ENCODE measurements at places on chromosomes 4 and X. TPM values are rescaled to one million over a fixed set of nuclear protein-coding genes. Genes with fewer than 3 reads are reported as not detected.

GRCh38 chrX:100600758-100601157 lies 16.0 kb downstream of the TNMD start:
- no peak for DNase-seq
- no peak overlapping the region for H3K4me3 ChIP-seq
- H3K36me3 ChIP-seq, result no peaks in the 10 kb centered on the region
- no peaks in the 10 kb centered on the region for H3K27me3 ChIP-seq
- no peak overlapping the region for H3K27ac ChIP-seq

GRCh38 chrX:45329217-45329616 lies 128.5 kb upstream of the DIPK2B start:
- H3K27me3 ChIP-seq, result no peaks in the 10 kb centered on the region
- no peaks in the 10 kb centered on the region for H3K36me3 ChIP-seq
- no peak overlapping the region for H3K4me3 ChIP-seq
- H3K4me1 ChIP-seq, result no peaks in the 10 kb centered on the region
- no peak overlapping the region for H3K27ac ChIP-seq

- no peak overlapping the region for H3K4me3 ChIP-seq
- DNase-seq, result no peak
- no peaks in the 10 kb centered on the region for H3K4me1 ChIP-seq
- H3K27me3 ChIP-seq, result no peaks in the 10 kb centered on the region
Observed at GRCh38 chr4:185317880-185318279, 77.8 kb downstream of the LRP2BP start.

DNA sequence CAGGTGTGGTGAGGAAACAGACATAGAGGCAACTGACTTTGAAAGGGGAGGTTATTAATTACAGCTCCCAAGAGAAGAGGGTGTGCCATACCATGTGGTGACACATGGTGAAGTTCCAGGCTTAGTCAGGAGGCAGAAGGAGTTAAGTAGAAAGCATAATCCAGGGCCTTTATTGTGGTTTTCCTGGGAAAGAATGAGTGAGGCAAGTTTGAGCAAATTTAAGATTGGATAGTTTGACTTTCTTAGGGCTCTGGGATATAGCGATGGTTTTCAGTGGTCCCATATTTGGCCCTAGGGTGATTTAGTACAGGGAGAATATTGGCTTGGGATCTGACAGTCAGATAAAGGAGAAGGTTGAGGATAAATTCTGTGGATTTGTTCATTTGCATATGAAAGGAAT lies 495.9 kb upstream of the FSTL5 start:
- no peak overlapping the region for H3K4me3 ChIP-seq
- H3K27me3 ChIP-seq, result no peaks in the 10 kb centered on the region
- H3K36me3 ChIP-seq, result no peaks in the 10 kb centered on the region

DNA sequence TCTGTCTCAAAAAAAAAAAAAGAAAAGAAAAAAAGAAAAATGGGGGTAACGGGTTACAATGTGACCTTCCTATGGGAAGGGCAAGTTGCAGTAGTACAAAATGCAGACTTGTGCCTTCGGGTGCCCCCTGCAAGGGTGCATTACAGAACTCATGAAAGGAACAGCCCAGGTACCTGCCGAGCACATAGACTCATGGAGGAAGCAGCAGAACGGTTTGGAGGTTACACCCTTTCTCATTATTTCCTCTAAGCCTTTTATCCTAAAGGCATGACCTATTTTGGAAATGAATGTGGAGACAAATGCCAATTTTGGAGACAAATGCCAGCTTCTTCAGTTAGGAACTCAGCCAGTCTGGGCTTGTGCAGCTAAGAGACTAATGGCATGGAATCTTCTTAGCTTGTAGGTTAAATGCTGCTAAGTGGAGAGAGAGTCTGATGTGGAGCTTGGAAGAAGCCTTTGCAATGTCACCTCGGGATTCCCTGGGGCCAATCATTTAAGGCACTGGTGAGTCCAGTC lies 44.1 kb upstream of the PRKX start:
- H3K27me3 ChIP-seq, result no peaks in the 10 kb centered on the region
- no peak overlapping the region for H3K27ac ChIP-seq
- H3K4me1 ChIP-seq, result no peaks in the 10 kb centered on the region
- no peak for DNase-seq
- no peaks in the 10 kb centered on the region for H3K36me3 ChIP-seq
- H3K4me3 ChIP-seq, result no peak overlapping the region

DNA sequence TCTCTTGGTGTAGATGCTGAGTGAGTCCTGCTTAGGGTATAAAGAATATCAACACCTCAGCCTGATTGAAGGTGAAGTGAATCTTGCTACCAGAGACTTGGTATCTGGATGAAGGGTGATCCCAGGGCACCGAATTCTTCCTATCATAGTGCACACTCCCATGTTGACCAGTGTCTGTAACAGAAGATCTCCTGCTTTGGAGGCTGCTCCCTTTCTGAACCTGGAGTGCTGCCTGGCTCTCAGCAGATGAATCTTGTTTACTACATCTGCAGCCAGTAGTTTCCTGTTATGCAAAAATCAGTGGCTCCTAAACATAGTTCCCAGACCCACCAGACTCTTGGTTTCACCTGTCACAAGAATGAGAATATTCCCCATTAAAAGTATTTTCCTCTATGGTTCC lies 191.7 kb upstream of the GK2 start:
- no peak overlapping the region for H3K27ac ChIP-seq
- H3K27me3 ChIP-seq, result no peaks in the 10 kb centered on the region
- H3K36me3 ChIP-seq, result no peaks in the 10 kb centered on the region
- no peak for DNase-seq
- no peak overlapping the region for H3K4me3 ChIP-seq

DNA sequence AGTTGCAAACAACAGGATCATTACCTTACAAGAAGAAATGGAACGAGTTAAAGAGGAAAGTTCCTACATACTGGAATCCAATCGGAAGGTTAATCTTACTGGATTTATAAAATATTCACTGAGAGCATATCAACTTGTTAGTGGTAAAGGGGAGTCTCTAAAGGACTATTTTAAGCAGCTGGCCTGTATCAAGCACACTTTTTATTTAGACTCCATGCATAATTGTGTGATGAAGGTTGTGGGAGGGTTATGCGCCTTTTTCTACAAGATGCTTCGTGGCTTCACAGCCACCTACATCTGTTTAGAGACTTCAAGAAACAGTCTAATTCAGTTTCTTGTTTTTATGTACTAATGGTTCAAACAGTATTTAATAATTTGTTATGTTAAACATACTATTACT lies 56.6 kb downstream of the GRSF1 start:
- H3K36me3 ChIP-seq, result peaks cover 33% of the 10 kb centered on the region
- no peak overlapping the region for H3K4me3 ChIP-seq
- H3K27ac ChIP-seq, result no peak overlapping the region
- DNase-seq, result no peak

DNA sequence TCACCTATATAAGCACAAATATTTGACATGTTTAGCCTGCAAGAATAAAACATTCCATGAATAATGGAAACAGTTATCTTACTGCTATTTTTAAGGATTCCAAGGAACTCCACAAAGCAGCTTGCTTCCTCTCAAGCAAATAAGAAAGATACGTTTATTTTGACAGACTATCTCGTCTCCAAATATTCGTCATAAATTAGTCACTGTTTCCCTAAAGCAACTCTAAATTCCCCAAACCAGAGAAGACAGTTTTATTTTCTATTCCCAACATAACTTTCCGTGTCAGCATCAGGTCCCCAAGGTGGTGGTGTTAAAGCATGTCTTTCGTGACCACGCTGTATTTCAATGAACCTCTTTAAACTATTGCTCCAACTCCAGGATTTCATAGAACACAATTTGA lies 24.3 kb upstream of the DKK2 start:
- no peaks in the 10 kb centered on the region for H3K4me1 ChIP-seq
- no peak overlapping the region for H3K4me3 ChIP-seq
- no peaks in the 10 kb centered on the region for H3K27me3 ChIP-seq
- no peaks in the 10 kb centered on the region for H3K36me3 ChIP-seq
- H3K27ac ChIP-seq, result no peak overlapping the region

GRCh38 chr4:72243641-72244040 lies 211.8 kb downstream of the NPFFR2 start:
- H3K27ac ChIP-seq, result no peak overlapping the region
- no peaks in the 10 kb centered on the region for H3K4me1 ChIP-seq
- no peak overlapping the region for H3K4me3 ChIP-seq
- no peaks in the 10 kb centered on the region for H3K36me3 ChIP-seq

- no peak overlapping the region for H3K27ac ChIP-seq
- H3K4me1 ChIP-seq, result peaks cover 3% of the 10 kb centered on the region
- no peaks in the 10 kb centered on the region for H3K27me3 ChIP-seq
- DNase-seq, result no peak
Observed at GRCh38 chrX:9335251-9335650, 129.6 kb upstream of the TBL1X start.

- no peaks in the 10 kb centered on the region for H3K4me1 ChIP-seq
- H3K4me3 ChIP-seq, result no peak overlapping the region
- no peak overlapping the region for H3K27ac ChIP-seq
- no peaks in the 10 kb centered on the region for H3K27me3 ChIP-seq
- DNase-seq, result no peak
- no peaks in the 10 kb centered on the region for H3K36me3 ChIP-seq
Observed at GRCh38 chr4:186536285-186536684, 19.1 kb downstream of the MTNR1A start.

DNA sequence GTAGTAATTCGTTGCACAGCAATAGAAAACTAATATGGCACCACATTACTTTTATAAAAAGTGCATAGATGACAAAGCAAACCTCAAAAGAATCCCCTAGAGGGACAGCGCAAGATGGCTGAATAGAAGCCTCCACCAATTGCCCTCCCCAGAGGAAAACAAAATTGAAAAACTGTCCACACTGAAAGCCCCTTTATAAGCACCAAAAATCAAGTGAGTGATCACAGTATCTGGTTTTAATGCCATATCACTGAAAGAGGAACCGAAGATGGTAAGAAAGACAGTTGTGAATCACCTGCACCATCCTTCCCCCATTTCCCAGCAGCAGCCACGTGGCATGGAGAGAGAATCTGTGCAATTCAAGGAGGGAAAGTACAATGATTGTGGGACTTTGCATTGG lies 522.2 kb downstream of the GLUD2 start:
- no peaks in the 10 kb centered on the region for H3K4me1 ChIP-seq
- no peak overlapping the region for H3K4me3 ChIP-seq
- DNase-seq, result no peak
- no peaks in the 10 kb centered on the region for H3K27me3 ChIP-seq

GRCh38 chr4:81214144-81214880 lies 710 bp downstream of the PRKG2 start:
- no peaks in the 10 kb centered on the region for H3K36me3 ChIP-seq
- no peaks in the 10 kb centered on the region for H3K4me1 ChIP-seq

DNA sequence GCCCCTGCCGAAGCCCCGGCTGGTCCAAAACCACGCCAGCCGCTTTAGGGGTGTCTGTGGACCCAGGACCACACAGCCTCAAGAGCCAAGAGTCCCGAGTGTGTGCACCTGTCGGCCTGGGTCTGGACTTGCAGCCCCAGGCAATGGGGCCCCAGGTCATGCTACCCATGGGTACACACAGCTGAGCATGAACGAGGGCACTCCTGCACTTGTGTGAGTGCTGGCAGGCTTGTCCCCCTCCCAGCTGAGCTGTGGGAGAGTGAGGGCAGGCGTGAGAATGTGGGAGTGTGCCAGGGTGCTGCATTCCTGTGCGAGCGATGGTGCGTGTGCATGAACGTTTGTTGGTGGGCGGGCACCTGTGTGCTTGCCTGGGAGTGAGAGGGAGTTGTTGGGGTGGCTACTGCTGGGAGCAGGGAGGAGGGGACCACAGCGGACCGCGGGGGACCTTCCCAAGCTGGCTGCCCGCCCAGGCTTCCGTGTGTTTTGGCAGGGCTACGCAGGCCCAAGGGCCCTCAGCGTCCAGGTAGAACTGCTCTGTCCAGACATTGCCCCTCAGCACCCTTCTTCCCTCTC lies 30.8 kb downstream of the BLOC1S4 start:
- H3K4me3 ChIP-seq, result no peak overlapping the region
- H3K36me3 ChIP-seq, result no peaks in the 10 kb centered on the region
- DNase-seq, result no peak

DNA sequence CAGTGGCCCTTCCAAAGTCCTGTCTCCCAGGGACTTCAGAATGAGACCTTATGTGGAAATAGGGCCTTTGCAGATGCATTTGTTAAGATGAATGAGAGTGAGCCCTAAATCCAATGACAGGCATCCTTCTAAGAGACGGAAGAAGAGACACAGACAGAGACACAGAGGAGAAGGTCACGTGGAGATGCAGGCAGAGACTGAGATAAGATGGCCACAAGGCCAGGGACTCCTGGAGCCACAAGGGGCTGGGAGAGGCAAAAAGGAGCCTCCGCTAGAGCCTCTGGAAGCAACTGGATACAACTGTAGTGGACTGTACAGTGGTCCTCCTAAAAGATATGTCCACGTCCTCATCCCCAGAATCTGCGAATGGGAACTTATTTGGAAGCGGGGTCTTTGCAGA lies 19.0 kb upstream of the CD99 start:
- no peaks in the 10 kb centered on the region for H3K27me3 ChIP-seq
- H3K27ac ChIP-seq, result no peak overlapping the region
- no peaks in the 10 kb centered on the region for H3K4me1 ChIP-seq
- no peak overlapping the region for H3K4me3 ChIP-seq
- H3K36me3 ChIP-seq, result no peaks in the 10 kb centered on the region

DNA sequence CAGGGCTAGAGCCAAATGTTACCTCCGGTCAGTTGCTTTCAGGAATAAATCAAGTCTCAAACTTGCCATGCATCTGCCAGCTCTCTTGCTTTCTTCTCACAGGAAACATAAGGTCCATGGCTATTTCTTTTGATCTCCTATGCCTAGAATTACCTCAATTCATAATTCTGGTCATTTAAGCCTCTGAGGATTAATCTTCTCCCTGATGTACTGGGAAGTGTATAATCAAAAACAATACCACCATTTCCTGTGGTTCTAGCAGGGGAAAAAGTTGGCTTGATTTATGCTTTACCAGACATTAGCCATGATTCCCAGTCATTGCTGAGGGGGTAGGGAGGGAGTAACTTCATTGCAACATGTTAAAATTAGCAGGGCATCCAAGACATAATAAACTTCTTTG lies 268.7 kb upstream of the EMCN start:
- no peak overlapping the region for H3K4me3 ChIP-seq
- H3K4me1 ChIP-seq, result no peaks in the 10 kb centered on the region
- no peaks in the 10 kb centered on the region for H3K27me3 ChIP-seq
- no peaks in the 10 kb centered on the region for H3K36me3 ChIP-seq

TBC1D8B gene
- 7.1 TPM for total RNA-seq

TLR10 gene
- total RNA-seq, result not detected

FMR1NB gene
- total RNA-seq, result not detected

MXRA5 gene
- total RNA-seq, result 0.21 TPM

KIT gene
- total RNA-seq, result not detected

LPAR4 gene
- total RNA-seq, result not detected

EXOC1L gene
- not detected for total RNA-seq

CRLF2 gene
- total RNA-seq, result 1.1 TPM

BTC gene
- total RNA-seq, result 6.9 TPM

OTC gene
- 0.32 TPM for total RNA-seq

ADH1B gene
- total RNA-seq, result 650 TPM

POF1B gene
- 0.21 TPM for total RNA-seq

HPGDS gene
- not detected for total RNA-seq

GATA1 gene
- total RNA-seq, result not detected

C4orf51 gene
- total RNA-seq, result not detected

CFAP47 gene
- not detected for total RNA-seq

CLGN gene
- not detected for total RNA-seq

GALNTL6 gene
- not detected for total RNA-seq

KCTD8 gene
- total RNA-seq, result 0.43 TPM

CFI gene
- 17.8 TPM for total RNA-seq

STOX2 gene
- 41.7 TPM for total RNA-seq

XAGE2 gene
- total RNA-seq, result not detected

Data from ascending aorta (tissue), 2 donors.